AG04450 (cell line): ENCODE measurements at places on chromosomes 1 and 21.

DNA sequence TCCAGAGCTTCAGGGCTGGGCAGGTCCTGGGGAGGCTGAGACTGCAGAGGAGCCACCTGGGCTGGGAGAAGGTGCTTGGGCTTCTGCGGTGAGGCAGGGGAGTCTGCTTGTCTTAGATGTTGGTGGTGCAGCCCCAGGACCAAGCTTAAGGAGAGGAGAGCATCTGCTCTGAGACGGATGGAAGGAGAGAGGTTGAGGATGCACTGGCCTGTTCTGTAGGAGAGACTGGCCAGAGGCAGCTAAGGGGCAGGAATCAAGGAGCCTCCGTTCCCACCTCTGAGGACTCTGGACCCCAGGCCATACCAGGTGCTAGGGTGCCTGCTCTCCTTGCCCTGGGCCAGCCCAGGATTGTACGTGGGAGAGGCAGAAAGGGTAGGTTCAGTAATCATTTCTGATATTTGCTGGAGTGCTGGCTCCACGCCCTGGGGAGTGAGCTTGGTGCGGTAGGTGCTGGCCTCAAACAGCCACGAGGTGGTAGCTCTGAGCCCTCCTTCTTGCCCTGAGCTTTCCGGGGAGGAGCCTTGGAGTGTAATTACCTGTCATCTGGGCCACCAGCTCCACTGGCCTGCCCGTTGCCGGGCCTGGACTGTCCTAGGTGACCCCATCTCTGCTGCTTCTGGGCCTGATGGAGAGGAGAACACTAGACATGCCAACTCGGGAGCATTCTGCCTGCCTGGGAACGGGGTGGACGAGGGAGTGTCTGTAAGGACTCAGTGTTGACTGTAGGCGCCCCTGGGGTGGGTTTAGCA is 9.3 kb downstream of the MYBPH start:
- no peak for DNase-seq

DNA sequence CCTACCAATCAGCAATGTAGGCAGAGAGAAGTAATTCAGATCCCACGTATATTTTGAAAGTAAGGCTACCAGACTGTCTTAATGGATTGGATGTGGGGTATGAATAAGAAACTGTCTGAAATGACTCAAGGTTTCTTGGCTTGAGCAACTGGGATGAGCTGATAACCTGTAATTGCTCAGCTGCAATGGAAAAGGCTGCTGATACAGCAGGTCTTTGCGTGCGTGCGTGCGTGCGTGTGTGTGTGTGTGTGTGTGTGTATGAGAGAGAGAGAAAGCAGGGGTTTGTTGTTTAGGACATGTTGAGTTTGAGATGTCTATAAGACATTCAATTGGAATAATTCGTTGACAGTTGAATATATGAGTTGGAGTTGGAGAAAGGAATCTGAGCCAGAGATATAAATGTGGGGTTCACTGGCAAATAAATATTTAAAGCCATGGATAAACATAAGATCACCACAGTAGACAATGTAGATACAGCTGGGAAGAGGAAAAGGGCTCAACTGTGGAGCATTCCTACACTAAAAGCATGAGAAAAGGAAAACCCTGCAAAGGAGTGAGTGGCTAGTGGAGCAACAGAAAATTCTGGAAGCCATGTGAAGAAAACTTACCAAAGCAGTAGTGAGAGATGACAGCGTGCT is 72.9 kb downstream of the UCHL5 start:
- DNase-seq, result peak; percentile 37

DNA sequence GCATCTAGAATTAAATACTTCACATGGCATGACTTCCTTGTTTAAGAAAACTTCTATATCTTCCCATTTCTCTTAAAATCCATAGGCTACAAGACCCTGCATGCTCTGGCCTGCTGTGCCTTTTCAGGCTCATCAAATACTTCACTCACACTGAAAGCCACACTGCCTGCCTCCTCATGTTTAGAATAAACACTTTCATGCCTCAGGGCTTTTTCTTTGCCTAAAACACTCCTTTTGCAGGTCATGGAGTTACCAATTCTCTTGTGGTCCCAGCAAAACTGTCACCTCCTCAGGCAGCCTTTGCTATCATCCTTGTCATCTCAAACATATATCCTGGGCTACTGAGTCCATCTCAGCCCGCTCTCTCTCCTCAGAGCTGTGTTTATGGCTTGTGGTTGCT is 5.5 kb downstream of the SGIP1 start:
- DNase-seq, result no peak

DNA sequence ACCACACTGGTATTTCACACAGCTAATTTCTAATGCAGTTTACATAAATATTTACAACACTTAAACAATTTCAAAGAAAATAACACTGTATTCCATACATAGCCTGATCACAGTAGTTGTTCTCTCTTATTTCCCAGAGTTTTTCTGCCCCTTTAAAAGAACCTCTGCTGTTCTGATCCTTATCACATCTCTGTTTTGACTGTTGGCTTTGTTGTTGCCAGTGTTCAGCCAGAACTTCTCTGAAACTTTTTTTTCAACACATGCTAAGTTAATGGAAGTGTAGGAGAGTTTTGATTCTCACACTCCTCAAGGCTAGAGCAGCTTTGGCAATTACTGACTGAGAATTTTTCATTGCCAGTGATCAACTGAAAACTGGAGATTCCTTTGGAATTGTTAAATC is 11.1 kb downstream of the SELE start:
- no peak for DNase-seq

DNA sequence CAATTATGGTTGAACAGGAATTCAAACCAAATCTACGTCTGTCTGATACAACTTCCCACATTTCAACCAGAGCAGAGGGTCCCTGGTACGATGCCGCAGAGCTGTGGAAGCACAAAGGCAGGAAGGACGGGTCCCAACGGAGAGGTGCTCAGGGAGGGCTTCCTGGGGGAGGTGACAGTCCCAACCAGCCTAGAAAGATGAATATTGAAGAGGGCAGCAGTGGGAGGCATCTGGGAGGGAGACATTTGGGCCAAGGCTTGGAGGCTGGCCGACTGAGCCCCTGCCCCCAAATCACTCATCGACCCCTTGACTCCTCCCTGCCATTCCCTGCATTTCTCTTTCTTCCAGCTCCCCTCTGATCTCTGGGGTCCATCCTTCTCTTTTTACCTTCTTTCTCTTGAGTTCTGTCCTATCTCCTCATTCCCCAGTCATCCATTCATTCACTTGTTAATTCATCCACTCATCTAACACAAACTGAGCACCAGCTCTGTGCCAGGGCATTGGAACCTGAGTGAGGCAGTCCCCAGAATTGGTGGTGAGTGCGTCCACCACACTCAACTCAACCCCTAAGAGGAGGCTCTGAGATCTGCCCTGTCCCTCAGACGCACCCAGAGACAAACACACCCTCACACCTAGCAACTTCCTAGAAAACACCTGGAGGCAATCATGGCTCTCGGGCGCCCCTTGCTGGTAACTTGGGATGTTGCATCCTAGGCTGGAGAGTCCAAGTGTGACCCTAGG is 13.2 kb upstream of the CELA3B start:
- peak; percentile 15 for DNase-seq

DNA sequence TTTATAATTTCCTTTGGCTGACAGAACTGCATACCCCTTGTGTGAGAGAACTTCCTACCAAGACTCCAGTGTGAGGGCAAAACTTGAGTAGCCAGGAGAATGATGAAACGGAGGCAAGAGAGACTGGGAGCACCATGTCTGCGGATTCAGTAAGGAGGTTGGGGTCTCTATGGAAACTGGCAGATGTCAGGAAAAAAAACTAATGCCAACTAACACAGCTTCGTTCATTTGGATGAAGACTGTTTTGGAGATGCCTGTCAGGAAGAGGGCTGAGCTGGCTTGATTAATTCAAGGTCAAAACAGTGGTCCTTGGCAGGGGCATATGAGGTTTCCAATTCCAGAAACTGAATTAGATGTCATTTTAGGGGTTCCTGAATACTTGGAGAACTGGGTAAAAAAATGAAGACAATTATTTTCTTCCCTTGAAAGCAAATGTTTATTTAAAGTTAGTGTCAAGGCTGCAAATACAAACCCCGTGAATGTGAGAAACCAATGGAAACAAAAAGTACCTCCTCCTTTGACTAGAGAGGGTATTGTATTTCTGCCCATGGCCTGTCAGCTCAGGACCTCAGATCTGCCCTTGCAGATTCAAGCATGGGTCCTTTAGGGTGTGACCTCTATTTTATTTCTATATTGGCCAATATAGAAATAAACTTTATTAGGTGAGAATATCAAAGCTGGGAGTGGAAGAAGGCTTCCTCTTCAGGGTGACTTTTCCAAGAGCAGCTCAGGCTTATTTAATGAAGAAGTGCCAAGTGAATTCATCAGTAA is 110.5 kb downstream of the MAST2 start:
- DNase-seq, result no peak

GRCh38 chr1:87318806-87319205 is 9.9 kb upstream of the LMO4 start:
- DNase-seq, result no peak

DNA sequence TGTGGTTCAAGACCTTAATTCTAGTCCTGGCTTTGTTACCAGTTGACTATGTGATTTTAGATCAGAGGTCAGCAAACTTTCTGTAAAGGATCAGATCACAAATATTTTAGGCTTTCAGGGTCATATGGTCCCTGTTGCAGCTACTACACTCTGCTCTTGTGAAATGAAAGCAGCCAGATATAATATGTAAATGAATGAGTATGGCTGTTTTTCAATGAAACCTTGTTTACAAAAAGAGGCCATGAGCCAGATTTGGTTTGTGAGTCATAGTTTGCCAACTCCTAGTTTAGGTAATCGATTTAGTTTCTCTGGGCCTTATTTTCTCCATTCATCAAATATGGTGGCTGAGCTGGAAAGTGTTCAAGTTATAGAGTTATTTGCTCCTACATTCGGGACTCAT is 346.7 kb downstream of the NUF2 start:
- DNase-seq, result no peak

DNA sequence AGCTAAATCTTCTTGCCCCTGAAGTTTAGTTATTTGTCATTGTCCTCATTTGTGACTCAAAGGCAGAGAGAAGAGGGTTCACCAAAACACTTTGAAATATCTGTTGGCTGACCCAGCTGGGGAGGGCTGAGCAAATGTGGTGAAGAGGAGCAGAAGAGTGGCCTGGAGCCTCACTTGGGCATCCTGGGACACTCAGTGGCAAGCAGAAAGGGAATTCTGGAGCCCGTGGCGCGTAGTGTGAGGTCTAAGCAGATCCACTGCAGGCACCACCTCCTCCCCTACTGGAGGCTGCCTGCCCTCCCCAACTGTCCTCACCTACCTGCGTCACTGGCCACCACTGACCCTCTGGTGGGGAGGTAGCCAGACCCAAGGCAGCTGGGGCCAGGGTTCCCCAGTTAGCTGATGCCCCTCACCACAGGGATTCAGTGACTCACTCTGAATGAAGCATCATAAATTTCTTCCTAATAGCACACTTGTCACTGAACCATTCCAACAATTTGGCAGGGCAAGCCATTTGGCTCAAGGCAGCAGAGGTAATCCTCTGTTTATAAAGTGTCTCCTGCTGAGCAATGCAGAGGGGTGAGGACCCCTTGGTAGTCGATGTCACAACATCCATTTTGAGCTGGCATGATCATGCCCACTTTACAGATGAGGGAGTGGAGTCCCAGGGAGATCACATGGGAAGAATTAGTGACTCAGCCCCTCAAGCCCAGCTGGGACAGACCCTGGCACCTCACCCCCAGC is 80.3 kb downstream of the NENF start:
- DNase-seq, result no peak

DNA sequence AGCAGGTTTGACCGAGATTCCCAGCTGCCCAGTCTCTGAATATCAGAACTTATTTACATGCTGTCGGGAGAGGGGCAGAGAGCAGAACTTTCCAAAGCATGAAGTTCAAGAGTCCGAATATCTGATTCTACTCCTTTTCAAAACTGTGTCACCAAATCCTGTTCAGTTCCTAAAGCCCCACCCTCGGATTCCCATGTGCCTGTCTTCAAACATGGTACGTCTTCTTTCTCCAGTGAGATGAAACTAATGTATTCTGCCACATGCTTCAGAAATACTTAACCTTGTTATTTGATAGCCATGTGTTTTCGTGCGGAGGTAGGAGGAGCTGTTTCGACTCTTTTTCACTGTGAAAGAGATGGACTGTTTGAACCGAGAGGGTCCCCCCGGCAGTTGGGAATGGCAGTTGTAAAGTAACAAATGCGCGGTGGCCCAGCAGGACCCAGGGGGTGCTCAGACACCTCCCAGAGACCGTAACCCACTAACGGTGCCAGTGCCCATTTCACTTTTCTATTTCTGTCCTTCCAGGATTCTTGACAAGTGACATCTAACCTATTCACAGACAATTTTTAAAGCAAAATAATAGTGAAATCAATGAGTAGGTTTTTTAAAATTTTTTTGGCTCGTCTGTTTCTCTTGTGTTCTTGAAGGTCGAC is 67.2 kb downstream of the ZBTB18 start:
- no peak for DNase-seq

DNA sequence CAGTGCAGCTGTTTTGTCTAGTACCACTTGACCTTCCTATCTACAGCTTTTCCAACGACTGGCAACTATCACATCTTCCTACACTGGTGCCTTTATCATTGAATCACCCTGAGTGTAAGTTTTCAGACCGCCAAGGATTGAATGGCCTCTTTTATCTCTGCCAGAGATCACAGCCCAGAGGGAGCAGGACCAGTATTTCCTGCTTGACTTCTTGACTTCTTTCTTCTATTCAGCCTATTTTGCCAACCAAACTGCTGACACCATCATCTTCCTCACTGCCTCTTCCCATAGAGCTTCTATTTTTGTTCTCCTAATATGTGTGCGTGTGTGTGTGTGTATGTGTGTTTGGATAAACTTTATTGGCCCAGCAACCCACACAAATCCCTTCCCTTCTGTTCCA is 53.8 kb downstream of the SERBP1 start:
- no peak for DNase-seq

- DNase-seq, result no peak
Observed at GRCh38 chr1:57983441-57983840, 559.6 kb upstream of the DAB1 start.

DNA sequence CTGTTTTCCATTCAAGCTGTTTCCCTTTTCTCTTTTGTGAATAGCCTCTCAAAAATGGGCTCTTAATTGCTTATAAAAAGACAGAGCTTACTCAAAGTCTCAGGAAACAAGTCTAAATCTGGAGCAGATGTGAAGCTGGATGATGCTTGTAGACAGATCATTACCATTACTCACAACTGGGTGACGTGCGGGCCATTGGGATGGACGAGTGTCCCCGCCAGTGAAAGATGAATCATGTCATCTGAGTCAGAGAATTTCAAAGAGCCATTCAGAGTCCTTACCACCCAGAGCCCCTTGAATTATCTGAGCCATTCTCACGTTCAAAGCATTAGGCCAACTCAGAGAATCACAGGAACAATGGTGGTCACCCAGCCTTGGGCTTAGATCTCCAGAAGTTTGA is 134.6 kb downstream of the HUNK start:
- no peak for DNase-seq

DNA sequence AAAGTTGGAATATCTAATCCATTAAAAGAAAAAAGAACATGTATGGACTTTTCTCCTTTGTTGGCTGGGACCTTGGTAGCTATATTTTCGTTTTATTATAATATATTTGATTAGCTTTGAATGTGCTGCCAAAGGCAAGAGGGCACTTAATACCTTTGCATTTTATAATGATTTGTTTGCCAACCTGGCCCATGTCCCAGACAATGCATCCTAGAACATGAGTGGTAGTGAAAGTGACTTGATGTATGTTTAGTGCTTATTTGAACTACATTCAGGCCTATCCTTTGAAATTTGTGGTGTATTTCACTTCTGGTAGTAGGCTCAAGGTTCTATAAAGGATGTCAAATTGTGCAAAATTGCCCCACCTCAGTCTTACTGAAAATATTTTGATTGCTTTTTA is 25.9 kb downstream of the CACHD1 start:
- no peak for DNase-seq
